Cardiac septum (tissue), 1 donor: ENCODE measurements at places on chromosomes 6 and 20.
A peak's percentile ranks its signal among the peaks of the same experiment; 100 is the strongest.

- no peak for DNase-seq
These were observed 23.3 kb downstream of the TMEM200A start for GRCh38 chr6:130389142-130389541.

DNA sequence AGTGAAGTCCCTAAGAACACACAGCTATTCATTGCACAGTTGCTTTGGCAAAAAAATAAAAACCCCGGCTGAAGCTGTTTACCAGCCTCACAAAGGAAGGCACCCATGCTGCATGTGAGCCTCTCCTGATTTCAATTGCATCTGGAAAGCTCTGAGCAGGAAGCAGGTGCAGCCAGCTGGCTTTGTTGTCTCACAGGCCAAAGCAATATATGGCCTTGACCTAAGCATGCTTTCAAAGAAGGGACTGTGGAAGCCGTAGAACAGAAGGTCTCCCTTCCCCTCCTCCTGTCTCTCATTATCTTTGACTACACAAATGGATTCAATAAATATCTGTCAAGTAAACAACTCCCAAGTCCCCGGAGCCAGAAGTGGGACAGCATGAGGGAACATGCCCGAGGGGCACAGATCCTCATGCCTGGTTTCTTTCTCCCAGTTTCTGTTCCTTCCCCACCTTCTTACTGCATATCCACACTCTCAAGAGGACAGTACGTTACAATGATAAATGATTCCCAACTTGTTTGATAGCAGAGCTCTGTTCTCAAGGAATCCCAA lies 57.2 kb upstream of the PCSK2 start:
- DNase-seq: no peak

DNA sequence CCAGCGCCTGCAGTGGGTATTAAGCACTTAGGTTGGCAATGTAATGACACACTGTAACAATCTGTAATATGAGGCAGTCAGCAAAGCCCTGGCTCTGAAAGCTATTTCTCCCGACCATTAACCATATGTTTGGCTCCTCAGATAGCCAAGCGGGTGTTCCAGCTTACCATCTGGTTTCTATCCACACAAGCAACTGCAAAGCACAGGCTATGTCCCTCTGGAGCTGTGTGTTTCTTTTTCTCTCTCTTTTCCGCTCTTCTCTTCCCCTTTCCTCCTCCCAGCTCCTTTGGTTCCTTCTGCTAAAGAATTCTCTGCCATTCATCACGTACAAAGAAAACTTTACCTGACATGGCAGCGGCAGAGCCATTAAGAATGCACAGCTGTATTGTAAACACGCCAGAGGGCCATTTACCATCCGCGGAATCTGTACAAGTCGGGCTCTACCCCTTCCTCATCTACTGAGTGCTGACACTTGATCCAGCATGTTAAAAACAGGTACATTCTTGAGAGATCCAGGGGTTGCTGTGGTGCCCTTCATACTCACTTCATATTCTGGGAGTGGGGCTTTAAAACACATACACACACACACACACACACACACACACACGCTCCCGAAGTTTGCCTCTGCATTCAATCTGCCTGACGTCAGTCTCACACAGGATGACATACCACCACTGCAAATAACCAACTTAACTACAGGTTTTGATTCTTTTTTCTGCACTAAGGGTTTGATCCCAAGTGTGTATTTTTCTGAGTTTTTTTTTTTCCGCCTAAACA lies 77.2 kb downstream of the BACH2 start:
- no peak for DNase-seq

GRCh38 chr6:18676548-18676947 lies 289.4 kb downstream of the RNF144B start:
- no peak for DNase-seq

DNA sequence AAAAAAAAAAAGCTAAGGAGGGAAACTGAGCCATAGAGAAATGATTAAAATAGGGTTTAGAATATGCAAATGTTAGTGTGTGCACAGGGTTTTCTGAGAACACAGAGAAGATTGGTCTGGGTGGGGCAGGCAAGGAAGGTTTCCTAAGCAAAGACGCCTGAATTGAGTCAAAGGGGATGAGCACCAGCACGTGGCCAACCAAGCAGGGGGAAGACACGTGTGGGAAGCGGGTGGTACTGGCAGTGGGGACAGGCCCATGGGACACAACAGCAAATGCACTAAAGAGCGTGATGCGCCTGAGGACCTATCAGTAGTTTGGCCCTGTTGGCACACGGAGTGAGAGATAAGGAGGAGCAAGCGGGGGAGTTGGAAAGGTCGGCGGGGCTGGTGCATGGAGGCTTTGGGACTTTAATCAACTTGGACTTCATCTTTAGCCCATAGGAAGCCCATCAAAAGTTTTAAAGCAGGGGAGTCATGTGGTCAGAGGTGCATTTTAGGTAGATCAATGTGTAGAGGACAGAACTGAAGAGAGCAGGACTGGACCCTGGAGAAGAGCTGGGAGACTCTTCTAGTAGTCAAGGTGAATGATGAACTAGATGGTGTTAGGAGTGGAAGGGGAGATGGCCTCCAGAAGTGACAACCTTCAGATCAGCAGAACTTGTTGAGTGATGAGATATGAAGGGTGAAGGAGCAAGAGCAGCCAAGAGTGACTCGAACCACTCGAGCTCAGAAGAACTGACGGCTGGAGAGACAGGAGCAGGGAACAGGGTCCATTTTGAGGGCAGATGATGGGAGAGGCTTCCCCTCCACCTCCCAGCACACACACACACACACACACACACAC lies 40.2 kb upstream of the MAP3K4 start:
- no peak for DNase-seq

GRCh38 chr6:170023620-170024521 lies 267.0 kb downstream of the DLL1 start:
- peak; percentile 65 for DNase-seq

GRCh38 chr6:1940381-1940780 lies 305.0 kb downstream of the GMDS start:
- no peak for DNase-seq

GRCh38 chr6:2108700-2109306 lies 136.6 kb downstream of the GMDS start:
- DNase-seq: no peak

- DNase-seq: no peak
These were observed 83.8 kb downstream of the RNASET2 start for GRCh38 chr6:166872531-166873009.

DNA sequence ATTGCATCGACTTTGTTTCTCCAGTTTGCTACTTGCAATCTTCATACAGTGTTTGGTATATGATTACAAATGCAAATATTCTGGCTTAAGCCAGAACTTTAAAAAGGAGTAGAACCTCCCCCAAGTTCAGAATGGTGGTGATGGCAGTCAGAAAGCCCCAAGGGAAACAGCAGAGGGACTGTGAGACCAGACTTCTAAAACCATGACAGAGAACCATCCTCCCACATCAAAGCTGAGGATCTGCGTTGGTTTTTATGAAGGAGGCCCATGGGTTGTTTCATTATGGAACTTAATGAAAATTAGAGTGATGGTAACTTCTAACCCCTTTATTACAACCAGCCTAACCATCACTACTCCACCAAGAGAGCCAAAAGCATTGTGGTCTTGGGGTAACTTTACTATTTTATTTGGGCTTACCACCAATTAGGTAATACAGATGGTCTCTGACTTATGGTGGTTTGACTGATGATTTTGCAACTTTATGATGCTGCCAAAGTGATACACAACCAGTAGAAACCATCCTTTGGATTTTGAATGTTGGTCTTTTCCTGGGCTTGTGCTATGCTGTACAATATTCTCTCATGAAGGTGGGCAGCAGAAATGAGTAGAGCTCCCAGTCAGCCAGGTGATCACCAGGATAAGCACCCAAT lies 10.9 kb upstream of the MRS2 start:
- DNase-seq: no peak

DNA sequence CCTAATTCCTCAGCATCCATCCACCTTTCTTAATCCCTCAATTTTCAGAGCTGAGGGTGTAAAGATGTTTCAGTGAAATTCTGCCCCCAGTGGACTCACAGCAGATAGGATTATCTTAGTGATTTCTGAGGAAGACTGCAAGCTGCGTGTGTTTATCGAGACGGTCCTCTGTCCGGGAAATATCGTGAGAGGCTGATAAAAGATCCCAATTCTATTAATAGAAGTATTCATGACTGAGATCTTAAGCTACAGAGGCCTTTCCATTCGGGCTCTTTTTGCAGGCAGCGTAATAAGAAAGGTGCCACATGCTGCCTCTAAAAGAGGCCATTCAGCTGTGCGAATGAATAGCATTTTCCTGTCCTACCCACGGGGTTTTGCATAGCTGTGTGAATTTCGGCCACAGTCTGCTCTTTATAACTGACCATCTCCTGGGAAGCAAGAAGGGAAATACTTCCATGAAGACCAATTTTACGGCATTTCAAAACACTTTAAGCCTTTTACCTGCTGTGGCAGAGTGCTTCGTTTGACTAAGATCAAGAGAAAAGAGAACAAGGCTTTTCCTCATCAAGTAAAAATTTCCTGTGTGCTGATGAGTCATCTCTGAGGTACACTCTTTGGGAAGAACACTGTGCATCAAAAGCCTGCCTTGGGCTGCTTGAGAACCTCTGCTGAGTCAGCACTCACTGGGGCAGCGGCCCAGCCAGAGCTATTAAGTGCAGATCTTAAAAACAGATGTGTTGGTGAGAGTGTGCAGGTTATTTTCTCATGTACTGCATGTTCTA lies 208.8 kb downstream of the ARHGAP18 start:
- DNase-seq: no peak

GRCh38 chr20:62616728-62617621 lies 25.3 kb upstream of the SLCO4A1 start:
- DNase-seq: peak; percentile 92

- DNase-seq: no peak
These were observed 436 bp downstream of the CAGE1 start for GRCh38 chr6:7389162-7389450.

- DNase-seq: no peak
These were observed 21.5 kb upstream of the ATRN start for GRCh38 chr20:3449319-3449718.

DNA sequence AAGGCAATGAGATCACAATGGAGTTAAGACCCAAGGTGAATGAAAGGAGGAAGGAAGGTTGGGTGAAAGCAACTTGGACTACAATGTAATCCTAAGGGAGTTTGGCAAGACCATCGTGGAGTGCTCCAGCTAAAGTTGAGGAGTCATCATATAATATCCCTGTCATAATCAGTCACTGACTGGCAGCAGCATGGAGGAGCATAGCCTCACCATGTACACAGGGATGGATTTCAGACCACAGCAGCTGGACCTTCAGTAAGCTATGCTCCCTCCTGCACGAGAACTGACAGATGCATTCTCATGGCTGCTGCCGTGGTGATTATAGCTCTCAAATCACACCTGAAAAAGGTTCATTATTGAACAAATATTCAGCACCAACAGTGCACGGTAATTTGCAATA lies 43.0 kb downstream of the GOPC start:
- no peak for DNase-seq

GRCh38 chr6:159973951-159974350 lies 5.1 kb downstream of the IGF2R start:
- no peak for DNase-seq

GRCh38 chr6:167013067-167013466 lies 13.9 kb downstream of the CEP43 start:
- DNase-seq: no peak

DNA sequence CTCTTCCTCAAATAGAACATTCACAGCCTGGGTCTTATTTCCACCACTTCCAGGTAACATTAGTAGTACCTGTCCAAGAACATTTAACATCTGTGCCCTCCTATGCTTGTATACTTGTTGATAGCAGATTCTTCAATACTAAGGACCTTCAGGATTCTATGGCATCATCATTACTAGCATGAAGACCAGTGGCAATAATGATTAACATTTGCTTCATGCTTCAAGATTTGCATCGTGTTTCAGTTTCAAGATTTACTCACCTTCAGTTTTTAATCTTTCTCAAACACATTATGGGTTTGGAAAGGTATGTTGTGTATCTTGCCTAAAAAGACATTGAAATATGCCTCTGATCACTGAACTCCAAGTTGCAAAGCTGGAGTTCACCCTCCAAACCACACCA lies 412.8 kb upstream of the NRSN1 start:
- no peak for DNase-seq

- DNase-seq: peak; percentile 89
These were observed 130.5 kb downstream of the CEBPB start for GRCh38 chr20:50320901-50321796.
